Activated CD4-positive, alpha-beta T cell treated with anti-CD3 and anti-CD28 coated beads, Interleukin-2, Interleukin-4, amounts not matched to agents 100 ng/mL and 50 ng/mL, durations not matched to agents 16 hours and 8 hours (primary cell): ENCODE measurements at places on chromosomes 3 and 15.
A peak's percentile ranks its signal among the peaks of the same experiment; 100 is the strongest.

- DNase-seq = no peak
These were observed 2.3 kb downstream of the ARPC4 start for GRCh38 chr3:9795207-9795606.

GRCh38 chr3:188278717-188279324, 124.9 kb downstream of the LPP start:
- DNase-seq = no peak

GRCh38 chr3:94256888-94257813, 194.3 kb downstream of the NSUN3 start:
- DNase-seq = no peak

DNA sequence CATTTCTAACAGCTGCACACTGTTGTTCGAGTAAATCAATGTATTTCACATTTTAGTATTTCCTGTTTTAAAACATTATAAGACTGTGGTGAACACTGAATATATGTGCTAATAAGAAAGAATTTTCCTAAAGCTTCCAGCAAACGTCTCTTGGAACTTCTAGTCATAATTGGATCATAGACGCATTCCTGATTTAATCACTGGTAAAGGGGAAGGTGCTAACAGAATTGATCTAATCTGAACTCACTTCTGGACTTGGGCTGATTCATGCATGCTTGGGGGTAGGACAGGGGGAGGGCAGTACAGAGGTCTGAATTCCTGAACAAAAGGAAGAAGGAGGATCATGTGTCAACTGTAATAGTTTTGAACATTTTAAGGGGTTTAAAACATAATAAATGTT, 7.3 kb upstream of the LEKR1 start:
- no peak for DNase-seq

- no peak for DNase-seq
These were observed 10.2 kb upstream of the GATA2 start for GRCh38 chr3:128503164-128503651.

- DNase-seq = no peak
These were observed 365.3 kb upstream of the EPHA3 start for GRCh38 chr3:88742106-88742505.

DNA sequence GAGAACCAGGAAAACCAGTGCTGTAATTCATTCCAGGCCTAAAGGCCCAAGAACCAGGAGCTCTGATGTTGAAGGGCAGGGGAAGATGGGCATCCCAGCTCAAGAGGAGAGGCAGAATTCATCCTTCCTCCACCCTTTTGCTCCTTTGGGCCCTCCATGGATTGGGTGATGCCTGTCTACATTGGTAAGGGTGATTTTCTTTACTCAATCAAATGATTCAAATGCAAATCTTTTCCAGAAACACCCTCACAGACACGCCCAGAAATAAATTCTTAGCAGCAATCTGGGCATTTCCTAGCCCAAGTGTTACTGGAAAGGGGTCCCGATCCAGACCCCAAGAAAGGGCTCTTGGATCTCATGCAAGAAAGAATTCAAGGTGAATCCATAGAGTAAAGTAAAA, 17.6 kb upstream of the APOD start:
- DNase-seq = no peak

- no peak for DNase-seq
These were observed 2.9 kb upstream of the TFG start for GRCh38 chr3:100706365-100706764.

DNA sequence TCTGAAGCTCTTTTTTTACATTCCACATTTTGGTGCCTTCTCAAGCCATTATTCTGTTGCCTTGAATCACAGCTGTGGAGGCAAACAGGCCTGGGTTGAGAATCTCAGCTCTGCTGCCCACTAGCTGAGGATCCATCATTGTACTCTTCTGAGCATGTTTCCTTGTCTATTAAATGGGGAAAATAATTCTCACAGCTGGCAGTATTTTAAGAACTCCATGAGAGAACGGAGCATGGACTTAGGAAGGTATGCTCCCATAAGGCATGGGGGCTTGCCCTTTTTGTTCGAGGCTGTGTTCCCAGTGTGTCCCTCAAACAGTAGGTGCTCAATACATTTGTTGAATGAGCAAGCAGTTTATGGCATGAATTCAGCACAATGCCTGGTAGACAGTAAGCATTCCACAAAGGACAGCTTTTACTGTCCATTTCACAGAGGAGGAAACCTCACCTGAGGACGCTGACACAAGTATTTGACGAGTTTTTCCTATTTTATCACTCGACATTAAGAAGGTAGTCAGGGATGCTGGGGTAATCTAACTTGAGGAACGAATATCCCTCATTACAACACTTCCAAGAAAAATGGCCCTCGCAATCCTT, 2.1 kb upstream of the PTPRG start:
- no peak for DNase-seq

DNA sequence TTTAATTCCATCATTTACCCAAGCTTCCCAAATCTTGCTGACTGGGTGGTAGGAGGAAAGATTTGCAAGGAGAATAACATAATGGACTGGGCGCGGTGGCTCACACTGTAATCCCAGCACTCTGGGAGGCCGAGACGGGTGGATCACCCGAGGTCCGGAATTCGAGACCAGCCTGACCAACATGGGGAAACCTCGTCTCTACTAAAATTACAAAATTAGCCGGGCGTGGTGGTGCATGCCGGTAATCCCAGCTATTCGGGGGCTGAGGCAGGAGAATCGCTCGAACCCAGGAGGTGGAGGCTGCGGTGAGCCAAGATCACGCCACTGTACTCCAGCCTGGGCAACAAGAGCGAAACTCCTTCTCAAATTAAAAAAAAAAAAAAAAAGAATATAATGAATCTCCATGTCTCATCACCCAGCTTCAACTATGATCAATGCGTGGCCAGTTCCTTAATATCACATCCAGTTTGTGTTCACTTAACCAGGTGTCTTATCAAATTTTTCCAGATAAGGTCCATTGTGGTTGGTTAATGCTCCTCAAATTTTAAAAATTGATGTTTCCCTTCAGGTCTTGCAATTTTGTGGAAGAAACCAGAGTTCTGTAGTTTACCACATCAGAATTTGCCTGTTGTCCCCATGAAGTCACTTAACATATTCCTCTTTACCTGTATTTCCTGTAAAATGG, 1.3 kb upstream of the ABCF3 start:
- DNase-seq = no peak

DNA sequence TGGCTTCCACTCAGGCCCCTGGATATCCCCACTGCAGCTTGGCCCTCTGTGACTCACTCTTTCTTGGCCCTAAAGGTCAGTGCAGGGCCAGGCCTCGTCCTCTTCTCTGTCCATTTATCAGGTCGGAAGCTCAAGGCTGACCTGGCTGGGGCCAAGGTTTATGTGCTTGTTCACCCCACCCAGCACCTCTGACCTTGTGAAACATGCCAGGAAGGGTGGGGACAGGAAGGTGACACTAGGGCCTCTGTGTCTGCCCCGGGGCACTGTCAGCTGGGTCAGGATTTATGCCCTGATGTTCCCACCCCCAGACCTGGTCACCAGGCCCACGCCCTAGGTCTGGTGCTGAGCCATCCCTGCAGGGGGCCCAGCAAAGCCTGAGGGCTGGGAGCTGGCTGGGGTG, 103.8 kb downstream of the FBLN2 start:
- no peak for DNase-seq

- no peak for DNase-seq
These were observed 239.3 kb downstream of the SLC9A9 start for GRCh38 chr3:143608966-143609365.

- no peak for DNase-seq
These were observed 7.9 kb downstream of the PLAAT1 start for GRCh38 chr3:193248848-193249468.

DNA sequence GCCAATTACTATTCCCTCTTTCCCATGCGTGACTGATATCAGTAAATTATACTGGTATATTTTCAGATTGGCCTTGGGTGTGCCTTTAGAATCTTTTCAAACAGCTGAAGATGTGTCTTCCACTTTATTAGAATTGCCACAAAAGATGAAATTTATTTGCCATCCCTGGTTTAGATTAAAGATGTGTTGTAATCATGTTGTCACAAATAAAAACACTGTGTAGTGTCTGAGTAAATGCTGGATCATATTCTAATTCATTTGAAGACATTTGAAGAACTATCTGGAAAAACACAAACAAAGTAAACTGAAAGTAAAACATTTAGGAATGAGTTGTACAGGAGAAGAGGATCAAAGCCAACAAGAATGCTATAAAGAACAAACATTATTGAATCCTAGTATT, 339.7 kb upstream of the COL8A1 start:
- no peak for DNase-seq

- DNase-seq = no peak
These were observed 418.2 kb downstream of the EPHA3 start for GRCh38 chr3:89525609-89526008.

DNA sequence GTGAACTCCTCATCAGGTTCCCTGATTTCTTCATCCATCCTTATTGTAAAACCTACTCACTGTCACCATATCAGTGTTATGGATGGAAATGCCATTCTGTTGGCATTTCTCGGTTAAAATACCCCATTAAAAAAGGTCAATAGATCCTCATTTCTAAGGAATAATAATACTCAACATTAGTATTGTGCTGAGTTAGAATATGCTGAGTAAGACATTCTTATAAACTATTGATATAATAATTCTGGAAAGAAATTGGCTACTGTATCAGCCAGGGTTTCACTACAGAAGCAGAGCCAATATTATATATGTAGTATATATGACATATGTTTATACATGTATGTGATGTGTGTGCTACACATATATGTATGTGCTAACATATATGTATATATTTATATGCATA, 95.4 kb upstream of the KCNH8 start:
- DNase-seq = no peak

DNA sequence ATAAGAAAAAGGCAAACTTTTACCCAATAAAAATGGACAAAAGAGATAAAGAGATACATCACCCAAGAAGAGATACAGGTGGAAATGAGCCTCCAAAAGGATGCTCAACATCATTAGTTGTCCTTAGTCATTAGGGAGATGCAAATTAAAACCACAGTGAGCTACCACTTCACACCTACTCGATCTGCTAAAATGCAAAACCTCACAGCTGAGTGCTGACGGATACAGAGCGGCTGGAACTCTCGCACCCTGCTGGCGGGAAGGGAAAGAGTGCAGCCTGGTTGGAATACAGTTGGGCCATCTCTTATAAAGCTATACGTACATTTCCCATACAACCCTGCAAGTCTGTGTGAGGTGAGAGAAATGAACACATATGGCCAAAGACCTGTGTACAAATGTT, 78.5 kb upstream of the PRR20G start:
- no peak for DNase-seq

GRCh38 chr3:125110016-125110875, 54.4 kb upstream of the HEG1 start:
- DNase-seq = peak; percentile 57

DNA sequence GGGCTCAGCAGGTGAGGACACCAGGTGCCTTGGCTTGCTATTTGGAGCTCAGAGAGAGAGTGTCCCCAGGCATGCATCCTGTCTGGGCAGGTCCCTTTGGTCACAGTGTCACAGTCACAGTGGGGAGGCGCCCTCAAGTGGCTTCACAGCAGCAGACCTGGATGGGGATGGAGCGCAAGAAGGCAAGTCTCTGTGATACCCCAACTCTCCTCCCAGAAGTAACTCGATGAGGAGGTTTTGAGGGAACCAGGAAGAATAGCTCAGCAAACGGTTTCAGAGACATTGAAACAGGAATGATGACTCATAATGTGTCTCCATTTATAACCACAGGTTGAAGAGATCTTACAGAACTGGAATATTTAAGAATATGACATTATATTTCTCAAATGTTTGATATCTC, 66.5 kb upstream of the SH3GL3 start:
- DNase-seq = peak; percentile 48

DNA sequence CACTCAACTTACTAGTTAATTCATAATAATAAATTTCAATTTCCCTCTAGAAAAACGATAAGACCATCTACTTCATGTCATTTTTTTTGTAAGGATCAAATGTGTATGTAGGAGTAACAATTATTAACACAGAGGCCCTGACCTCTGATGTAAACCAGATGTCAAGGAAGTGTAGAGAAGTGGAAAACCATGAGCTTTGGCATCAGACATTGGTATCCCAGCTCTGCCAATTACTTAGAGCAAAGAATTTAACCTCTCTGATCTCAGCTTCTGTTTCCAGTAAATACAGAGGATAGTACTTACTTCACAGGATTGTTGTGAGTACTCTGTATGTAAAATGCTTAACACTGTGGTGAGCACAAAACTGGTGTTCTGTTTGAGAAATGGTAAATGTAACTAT, 17.5 kb downstream of the AQR start:
- DNase-seq = no peak

GRCh38 chr15:31245135-31245689, 81.4 kb upstream of the KLF13 start:
- DNase-seq = no peak

DNA sequence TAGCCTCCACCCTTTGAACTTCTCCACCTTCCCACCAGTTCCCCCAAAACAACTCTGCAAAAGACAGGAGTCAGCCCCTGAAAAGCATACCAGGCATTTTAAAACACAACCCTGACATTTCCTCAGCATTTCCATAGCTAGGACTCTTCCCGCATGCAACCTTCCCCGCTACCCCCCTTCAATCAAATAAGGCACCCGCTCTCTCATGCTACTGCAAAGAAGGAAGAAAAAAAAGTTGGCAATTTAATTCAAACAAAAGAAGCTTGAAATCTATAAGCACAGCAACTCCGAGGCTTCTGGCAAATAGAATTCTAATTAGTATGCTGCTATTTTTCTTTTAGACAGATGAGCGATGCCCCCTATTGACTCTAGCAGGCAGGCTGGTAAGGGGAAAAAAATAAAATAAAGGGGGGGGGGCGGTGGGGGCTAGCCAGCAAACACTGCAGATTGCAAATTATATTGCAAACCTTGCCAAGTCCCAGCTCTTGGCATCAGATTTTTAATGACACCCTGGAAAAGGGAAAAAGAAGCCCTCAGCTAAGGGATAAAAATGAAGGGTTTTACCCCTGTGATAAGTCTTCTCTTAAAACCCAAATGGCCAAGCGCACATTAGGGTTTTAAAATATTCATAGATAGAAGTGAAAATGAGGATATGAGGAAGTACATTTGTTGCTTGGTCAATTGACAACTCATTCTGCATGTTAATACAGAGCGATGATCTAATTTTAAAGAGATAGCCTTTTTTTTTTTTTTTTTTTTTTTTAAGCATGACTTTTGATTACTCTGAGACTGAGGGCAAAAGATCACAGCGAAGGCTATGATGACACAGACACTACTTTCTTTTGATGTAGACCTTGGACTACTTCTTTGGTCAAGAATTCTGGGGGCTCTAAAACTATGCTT, 255.2 kb downstream of the NR2F2 start:
- no peak for DNase-seq
